Fibroblast of the aortic adventitia (primary cell): ENCODE measurements at places on chromosomes 1 and 21. TPM values are rescaled to one million over a fixed set of nuclear protein-coding genes. Genes with fewer than 3 reads are reported as not detected.
A peak's percentile ranks its signal among the peaks of the same experiment; 100 is the strongest.

GRCh38 chr1:201518071-201518470 is 11.1 kb upstream of the CSRP1 start:
- no peak for DNase-seq

Gene VSIG8
- not detected in 2 replicates for total RNA-seq

- DNase-seq = peak; percentile 71
Observed at GRCh38 chr21:43331962-43332828, 94.7 kb downstream of the SIK1 start.

Gene PRRX1
- 411 and 679 TPM in 2 replicates for total RNA-seq

DNA sequence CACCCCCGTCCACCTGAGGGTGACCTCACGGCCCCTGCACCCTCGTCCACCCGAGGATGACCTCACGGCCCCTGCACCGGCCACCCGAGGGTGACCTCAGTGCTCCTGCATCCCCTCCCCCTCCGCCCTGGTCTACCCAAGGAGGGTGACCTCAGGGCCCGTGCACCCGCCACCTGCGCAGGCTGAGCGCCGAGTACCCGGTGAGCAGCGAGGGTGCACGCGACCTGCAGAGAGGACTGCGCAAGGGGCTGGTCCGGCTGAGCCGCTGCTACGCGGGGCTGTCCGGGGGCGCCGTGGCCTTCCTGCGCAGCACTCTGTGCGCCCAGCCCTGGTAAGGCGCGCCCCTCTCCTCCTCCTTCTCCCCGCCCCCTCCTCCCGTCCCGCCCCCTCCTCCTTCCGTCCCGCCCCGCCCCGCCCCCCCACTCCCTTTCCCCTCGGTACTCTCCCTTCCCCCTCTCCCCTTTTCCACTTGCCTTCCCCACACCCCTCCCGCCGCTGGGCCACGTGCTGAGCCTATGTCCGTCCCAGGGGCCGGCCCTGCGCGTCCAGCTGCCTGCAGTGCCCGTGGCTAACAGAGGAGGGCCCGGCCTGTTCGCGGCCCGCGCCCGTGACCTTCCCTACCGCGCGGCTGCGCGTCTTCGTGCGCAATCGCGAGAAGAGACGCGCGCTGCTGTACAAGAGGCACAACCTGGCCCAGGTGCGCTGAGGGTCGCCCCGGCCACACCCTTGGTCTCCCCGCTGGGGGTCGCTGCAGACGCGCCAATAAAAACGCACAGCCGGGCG is 28.4 kb downstream of the TRIM11 start:
- peak; percentile 81 for DNase-seq

DNA sequence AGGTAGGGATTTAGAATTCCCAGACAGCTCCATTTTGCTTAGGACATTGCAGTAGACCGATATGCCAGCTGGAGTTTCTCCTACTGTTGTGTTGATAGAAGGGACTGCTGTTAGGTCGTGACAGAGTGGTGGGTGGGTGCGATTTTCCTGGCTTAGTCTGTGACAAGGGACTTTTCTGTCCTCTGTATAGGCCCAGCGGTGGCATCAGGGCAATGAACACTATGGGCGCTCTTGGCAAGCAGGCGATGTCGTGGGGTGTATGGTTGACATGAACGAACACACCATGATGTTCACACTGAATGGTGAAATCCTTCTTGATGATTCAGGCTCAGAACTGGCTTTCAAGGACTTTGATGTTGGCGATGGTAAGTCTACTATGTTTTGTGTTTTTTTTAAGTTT is 321.8 kb downstream of the ZP4 start:
- DNase-seq = no peak

GRCh38 chr1:226082959-226083301 is 20.4 kb downstream of the H3-3A start:
- DNase-seq = peak; percentile 30

DNA sequence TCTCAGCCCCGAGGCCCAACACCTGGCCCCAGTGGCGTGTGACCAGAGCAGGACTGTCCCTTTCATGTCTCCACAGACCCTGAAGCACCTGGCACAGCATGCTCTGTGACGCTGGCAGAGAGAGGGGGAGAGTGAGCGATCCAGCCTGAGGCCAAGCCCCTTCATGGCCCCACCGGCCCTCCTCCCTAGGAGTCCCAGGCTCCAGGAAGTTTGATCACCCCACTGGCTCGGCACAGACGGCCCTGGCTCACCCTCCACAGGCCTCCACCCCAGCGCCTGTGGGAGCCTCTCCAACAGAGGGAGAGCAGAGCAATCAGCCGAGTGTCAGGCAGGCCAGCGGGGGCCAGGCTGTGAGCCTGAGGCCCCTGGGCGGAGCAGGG is 11.0 kb downstream of the SH3BGRL3 start:
- no peak for DNase-seq

DNA sequence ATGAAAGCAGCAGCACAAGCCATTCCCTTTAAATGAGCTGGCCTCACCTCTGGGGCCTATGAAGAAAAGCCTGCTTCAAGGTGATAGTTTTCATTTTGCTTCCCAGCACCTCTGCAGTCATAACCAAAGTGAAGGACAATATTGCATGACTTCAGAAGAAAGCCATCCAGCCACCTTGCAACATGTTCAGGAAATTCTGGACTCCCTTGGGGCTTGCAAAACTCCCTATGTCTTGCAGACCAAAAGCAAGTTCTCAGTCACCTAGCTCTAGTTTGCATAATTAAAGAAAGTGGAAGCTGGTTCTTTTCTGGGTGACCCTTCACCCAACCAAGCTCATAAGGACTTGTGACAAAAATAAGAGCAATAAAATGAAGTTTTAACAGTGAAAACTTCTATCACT is 87.6 kb downstream of the GFI1 start:
- peak; percentile 6 for DNase-seq

Gene COPA
- total RNA-seq = 220 and 248 TPM in 2 replicates

Gene ARHGAP30
- not detected in 2 replicates for total RNA-seq

Gene NR0B2
- total RNA-seq = not detected in 2 replicates

- no peak for DNase-seq
Observed at GRCh38 chr1:196418772-196419171, 189.5 kb downstream of the KCNT2 start.

Gene RHOU
- 4.2 and 38.3 TPM in 2 replicates for total RNA-seq

Gene CD48
- not detected in 2 replicates for total RNA-seq

DNA sequence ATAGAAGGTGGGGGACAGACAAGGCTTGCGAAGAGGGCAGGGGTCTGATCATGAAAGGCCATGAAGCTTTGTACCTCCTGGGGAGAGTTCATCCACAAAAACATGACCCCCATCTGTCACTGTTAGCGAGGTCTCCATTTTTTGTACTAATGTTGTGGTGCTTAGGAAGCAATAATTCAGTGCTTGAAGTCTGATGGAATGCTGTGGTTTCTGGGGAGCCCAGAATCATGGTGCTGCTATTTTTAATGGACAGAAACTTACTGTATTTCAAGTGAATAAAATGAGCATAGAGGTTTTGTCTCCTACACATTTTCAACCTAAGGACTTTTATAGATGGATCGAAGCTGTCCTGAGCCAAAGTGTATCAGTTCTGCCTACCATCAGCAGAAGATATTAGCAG is 28.2 kb upstream of the RGL1 start:
- peak; percentile 28 for DNase-seq

DNA sequence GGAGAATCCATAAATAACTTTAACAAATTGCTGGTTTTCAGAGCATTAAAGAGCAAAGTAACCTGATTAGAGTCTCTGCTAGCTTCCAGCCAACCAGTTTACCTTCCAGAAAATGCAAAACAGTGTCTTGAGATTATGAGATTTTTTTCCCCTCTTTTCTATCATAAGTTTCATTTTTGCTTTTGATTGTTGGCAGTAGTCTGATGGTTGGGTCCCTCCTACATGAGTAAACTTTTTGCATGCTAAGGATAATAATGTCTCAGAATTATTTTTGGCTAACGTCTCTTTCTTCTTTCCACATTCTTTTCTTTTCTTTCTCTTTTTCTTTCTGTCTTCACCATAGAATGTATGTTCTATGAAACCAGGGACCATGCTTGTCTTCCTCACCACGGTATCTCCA is 6.3 kb upstream of the ADAMTS5 start:
- peak; percentile 32 for DNase-seq

Gene LAX1
- total RNA-seq = 0.74 TPM in 1 of 2 replicates, not detected in the other

GRCh38 chr1:21586222-21586621 is 77.0 kb downstream of the ALPL start:
- DNase-seq = no peak

Gene LMX1A
- total RNA-seq = not detected in 2 replicates

DNA sequence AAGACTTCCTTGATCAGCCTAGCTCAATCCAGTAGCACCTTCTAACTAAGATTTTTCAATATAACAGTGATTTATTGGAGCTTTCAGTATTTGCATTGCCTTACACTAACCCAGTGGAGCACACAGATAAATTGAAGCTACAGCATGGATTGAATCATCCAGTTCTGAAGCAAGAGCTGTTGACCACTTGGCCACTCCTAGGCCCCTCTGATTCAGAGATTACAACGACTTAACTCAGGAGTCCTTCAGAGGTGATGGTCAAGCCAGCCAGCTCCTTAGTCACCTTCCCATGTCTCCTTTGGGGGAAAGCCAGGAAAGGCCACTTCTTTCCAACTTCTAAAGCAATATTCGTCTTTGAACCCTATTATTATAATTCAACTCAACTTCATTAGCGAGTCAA is 151.8 kb downstream of the TENT5C start:
- peak; percentile 76 for DNase-seq

DNA sequence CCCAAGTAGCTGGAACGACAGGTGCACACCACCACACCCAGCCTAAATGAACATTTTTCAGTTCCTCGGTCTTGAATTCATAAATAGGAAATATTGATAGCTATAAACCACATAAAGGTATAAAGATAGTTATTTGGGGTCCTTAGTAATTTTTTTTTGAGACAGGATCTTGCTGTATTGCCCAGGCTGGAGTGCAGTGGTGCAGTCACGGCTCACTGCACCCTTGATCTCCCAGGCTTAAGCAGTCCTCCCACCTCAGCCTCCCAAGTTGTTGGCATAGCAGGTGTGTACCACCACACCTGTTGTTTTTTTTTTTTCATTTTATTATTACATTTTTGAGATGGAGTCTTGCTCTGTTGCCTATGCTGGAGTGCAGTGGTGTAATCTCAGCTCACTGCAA is 3.7 kb upstream of the PPP1R15B start:
- no peak for DNase-seq

Gene A3GALT2
- not detected in 2 replicates for total RNA-seq

Gene MTMR11
- 7.3 and 22.1 TPM in 2 replicates for total RNA-seq

GRCh38 chr1:77170687-77171086 is 48.5 kb downstream of the PIGK start:
- DNase-seq = peak; percentile 83

DNA sequence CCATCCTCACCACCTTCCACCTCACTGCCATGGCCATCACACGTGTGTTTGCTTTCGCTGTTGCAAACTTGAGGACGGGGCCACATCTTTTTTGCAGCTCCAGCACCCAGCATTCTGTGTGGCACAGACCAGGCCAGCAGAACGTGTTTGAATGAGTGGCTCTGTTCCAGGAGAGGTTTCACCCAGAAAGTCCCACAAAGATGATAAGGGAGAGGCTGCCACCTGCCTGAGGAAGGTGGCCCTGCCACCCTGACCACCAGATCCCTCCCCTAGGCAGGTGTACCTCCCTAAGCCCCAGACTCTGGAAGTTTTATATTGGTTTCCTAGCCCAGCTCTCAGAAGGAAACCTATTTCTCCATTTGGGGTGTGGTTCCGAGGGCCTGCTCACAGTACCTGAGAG is 252.1 kb downstream of the KAZN start:
- no peak for DNase-seq

GRCh38 chr1:201049248-201049831 is 25.8 kb upstream of the KIF21B start:
- DNase-seq = no peak
